ENCODE measurements at places on chromosomes 16 and 17. TPM values are rescaled to one million over a fixed set of nuclear protein-coding genes. Genes with fewer than 3 reads are reported as not detected.

The C17orf107 gene
- total RNA-seq = 0.20 TPM

DNA sequence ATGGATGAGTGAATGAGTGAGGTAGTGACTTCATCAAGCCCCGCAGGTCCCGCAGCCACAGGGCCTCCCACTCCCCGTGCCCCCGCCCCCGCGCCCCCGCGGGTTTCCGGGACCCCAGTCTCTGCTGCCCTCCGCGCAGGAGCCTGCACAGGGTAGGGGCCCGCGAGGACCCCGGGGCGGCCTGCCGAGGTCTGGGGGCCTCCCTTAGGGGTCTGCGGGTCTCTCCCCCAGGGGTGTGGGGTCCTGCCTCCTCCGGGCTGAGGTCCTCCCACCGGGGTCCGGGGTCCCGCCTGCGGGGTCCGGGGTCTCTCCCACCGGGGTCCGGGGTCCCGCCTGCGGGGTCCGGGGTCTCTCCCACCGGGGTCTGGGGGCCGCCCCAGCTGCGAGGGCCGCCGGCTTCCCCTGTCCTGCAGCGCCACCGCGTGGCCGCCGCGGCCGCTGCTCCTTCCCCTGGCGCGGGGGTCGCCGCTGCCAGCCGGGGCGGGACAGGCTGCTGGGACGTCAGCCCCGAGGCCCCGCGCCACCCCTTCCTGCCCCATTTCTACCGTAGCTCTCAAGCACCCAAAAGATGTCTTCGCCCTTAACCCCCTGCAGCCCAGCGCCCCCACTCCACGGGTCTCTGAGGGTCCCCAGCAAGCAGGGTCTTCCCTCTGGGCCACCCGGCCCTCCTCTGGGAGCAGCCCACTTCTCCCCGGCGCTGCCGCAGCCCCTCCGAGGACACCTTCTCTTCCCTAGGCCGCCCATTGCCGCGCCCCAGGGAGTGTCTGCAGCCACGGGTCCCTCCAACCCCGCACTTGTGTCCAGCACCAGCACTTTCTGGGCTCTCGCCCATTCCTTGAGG, 10.4 kb upstream of the CHMP6 start:
- peak; percentile 63 for DNase-seq

DNA sequence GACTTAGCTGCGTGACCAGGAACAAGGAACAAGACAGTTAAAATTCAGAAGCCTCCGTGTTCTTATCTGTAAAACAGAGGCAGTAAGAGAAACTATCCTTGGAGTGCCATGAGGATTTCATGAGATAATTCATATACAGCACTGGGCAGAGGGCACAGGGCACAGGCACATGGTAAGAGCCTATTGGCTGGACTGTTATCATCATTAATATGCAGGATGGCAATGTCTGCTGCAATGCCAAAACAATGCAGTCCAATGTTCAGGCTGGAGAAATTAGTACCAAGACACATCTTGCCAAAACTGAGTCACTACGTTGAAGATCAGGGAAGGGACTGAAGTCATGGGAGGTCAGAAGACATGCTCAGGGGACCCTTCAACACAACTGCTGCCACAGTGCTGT, 13.6 kb downstream of the CDRT4 start:
- no peak for DNase-seq

DNA sequence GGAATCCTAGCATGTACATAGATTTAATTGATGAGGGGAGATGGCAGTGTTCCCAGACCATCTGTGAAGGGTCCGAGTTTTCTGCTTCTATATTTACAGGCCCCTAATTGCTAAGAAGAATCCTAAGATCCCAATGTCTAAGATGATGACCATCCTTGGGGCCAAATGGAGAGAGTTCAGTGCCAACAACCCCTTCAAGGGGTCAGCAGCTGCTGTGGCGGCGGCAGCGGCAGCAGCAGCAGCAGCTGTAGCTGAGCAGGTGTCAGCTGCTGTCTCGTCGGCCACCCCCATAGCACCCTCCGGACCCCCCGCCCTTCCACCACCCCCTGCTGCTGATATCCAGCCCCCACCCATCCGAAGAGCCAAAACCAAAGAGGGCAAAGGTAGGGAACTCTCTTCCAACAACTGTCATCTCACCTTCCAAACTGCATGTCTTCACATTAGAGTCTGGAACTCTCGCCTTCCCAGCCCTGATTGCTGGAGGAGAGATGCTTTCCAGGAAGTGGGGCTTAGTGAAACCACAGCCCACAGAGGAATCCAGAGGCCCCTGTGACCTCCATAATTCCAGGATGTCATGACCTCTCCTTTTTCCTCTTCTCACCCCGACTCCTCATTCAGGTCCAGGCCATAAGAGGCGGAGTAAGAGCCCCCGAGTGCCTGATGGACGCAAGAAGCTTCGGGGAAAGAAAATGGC, 4.7 kb downstream of the CHD3 start:
- DNase-seq = no peak
